Fibroblast of the aortic adventitia (primary cell): ENCODE measurements at places on chromosomes 3 and 15. TPM values are rescaled to one million over a fixed set of nuclear protein-coding genes. Genes with fewer than 3 reads are reported as not detected.

- no peak for DNase-seq
Observed at GRCh38 chr3:196772102-196772501, 32.4 kb downstream of the PAK2 start.

DNA sequence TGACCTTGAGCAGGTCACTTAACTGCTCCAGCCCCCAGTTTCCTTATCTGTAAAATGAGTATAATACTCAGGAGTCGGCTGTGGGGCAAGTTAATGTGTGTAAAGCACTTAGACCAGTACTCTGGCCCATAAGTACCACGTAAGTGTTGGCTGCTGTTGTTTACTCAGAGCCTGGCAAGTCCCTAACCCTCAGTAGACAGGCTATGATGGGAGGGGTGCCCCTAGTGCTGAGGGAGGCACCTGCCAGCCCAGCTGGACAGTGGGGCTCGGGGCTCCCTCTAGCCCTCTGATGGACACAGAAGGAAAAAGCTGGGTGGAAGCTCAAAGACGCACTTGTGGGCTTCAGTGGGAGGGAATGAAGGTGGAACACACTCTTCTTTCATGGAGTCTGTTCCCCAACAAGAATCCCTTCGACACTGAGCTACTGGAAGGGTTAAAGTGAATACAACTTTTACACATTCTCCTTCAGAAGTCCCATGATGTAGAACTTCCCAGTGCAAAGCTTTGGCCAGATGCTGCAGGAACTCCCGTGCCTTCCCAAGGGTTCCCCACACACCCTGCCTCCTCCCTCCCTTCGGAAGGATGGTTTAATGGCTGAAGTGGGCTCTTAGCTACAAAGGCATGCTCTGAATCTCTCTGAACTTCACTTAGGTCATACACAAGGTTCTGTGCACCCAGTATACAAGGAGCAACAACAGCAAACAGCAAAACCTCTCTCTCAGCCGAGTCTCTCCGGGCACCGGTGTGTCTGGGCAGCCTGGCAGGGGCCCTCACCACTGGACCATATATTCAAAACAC lies 25.4 kb downstream of the TMEM44 start:
- no peak for DNase-seq

DNA sequence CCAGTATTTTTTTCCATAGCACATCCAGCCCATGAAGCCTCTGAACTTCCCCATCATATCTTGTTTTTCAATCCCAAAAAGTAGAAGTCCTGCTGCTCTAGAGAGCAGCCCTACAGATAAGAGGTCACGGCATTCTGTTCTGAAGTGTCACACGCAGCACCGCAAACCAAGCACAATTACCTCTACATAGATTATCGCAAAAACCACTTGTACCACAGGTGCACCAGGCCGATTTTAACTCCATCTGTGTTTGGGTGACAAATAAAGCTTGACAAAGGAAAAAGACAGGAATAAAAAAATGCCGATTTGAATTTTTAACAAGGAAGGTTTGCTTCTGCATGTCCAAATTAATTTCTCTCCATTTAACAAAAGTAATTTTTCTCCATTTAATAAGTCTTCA lies 113.7 kb downstream of the MYO5A start:
- no peak for DNase-seq

SPSB4 gene
- not detected in 2 replicates for total RNA-seq

DNA sequence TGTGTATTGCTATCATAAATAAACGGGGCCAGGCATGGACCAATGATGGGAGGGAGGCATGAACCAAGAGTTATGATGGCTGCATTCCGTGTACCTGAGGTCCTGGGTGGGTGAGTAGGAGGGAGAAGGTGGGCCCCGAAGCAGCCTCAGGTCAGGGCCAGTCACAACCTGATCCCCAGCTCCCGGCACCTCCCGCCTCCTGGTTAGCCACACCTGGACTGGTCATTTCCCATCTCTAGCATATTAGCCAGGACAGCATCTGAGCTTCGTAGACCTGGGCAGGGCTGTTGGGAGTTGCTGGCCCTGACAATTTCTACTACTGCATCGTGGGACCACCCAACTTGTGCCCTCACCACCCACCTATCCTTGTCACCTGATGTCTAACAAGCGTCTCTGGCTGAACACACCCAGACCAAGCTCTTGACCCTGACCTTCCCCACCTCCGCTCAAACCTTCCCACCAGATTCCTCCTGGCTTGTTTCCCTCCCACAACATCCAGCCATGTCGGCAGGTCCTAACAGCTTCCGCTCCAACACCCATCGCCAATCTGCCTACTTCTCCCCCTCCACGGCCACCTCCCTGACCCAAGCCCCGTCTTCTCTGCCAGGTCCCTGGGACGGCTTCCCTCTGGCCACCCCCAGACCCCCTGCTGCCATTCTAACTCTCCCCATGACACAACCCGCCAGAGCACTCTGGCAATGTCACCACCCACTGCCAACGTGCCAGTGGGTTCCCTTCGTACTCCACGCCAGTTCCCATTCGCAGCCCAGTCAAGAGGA lies 133.8 kb upstream of the IQSEC1 start:
- no peak for DNase-seq

RBPMS2 gene
- total RNA-seq = 0.09 TPM in 1 of 2 replicates, not detected in the other

IL20RB gene
- total RNA-seq = 3.9 and 4.6 TPM in 2 replicates

CFAP100 gene
- not detected in 2 replicates for total RNA-seq

DNA sequence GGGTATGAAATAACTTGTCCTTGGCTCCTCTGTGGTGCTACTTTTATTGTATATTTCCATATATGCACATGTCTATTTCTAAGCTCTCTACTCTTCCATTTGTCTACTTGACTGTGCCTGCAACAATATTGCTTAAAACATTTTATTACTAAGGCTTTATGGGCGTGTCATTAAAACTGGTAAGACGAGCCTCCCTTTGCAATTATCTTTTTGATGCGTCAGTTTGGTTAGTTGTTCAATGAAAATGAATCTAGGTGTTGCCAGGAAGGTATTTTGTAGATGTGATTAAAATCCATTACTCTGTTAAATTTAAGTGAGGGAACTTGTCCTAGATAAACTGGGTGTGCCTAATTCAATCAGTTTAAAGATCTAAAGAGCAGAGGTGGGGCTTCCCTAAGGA lies 12.9 kb upstream of the TRA2B start:
- no peak for DNase-seq

DNA sequence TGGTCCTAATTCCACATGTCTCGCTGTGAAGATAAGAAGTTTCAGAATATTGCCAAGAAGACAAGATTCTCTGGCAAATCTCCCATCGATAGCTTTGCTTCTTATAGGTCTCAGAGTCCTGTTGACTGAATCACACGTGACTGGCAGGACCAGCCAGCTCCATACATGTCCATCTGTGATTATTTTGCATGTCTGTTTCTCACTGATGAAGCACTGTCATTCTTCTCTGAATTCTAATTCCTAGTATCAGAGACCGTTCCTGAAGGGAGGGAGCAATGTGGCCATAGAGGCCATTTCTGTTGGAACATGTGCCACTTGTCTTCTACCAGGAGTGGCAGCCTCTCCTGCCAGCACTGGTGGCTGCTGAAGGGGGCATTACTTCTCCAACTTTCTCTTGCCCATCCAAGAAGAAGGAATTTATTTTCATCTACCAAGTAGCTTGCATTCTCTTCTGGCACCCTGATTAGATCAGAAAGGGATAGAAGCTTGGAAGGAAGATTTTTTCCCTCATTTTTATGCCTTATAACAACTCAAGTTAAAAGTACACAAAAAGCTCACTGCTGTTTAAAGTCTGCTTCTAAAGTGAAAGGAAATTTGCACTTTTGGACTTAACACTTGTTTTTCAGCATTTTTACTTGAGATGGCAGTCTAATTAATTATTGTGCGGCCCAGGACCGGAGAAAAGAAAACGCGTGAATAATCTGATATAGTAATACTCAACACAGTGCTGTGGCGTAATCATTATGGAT lies 115.8 kb downstream of the IQCH start:
- peak; percentile 1 for DNase-seq

ALPK3 gene
- total RNA-seq = 0.18 and 0.65 TPM in 2 replicates

- DNase-seq = no peak
Observed at GRCh38 chr15:52105846-52106245, 6.7 kb downstream of the BCL2L10 start.

DNA sequence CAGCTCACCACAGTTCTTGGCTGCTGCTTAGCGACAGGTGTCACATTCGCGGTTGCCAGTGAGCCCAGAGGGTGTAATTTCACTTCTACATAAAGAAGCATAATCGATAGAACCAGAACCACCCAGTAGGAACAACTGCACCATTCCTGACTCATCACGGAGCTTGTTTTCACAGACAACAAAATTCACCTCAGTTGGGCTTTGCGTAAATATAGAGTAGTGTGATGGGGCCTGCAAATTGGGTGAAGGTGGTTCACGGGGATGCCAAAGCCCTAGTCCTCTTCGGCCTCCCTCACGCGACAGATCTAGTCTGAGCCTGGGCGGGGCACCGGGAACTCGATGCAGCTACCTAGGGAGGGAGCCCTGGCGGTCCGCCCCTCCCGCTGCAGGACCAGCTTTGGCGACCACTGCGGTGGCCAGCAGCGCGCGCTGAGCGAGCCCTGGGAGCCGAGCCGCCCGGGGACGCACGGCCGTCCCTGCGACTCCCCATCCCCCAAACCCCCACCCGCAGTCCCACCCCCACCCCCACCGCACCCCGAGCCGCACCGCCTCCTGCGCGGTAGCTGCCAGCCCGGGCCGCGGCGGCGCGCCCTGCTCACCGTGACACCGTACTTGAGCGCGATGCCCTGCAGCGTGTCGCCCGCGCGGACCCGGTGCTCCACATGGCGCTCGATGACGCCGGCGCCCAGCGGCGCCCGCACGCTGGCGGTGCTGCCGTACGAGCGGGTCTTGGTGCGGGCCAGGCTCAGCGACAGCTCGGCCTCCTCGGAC lies 519 bp downstream of the LYSMD2 start:
- no peak for DNase-seq

GRCh38 chr3:107598926-107599771 lies 76.4 kb downstream of the BBX start:
- DNase-seq = peak; percentile 60

GRCh38 chr15:96160800-96161199 lies 169.7 kb upstream of the NR2F2 start:
- no peak for DNase-seq

GRCh38 chr3:49900491-49901153 lies 3.1 kb downstream of the MST1R start:
- DNase-seq = peak; percentile 25

DNA sequence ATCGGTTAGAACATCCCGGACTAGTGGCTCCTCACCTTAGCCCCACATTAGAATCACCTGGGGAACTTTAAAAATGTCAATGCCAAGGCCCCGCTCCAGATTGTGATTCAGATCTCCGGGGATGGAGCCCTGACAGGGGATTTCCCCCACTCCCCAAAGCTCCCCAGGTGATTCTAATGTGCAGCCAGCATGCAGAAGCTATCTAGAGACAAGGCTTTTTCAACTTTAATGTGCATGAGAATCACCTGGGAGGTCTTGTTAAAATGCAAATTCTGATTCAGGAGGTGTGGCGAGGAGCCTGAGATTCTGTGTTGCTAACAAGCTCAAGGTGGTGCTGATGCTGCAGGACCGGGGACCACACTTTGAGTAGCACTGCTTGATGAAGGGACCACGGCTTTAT lies 156.7 kb downstream of the RAB11A start:
- DNase-seq = no peak

DNA sequence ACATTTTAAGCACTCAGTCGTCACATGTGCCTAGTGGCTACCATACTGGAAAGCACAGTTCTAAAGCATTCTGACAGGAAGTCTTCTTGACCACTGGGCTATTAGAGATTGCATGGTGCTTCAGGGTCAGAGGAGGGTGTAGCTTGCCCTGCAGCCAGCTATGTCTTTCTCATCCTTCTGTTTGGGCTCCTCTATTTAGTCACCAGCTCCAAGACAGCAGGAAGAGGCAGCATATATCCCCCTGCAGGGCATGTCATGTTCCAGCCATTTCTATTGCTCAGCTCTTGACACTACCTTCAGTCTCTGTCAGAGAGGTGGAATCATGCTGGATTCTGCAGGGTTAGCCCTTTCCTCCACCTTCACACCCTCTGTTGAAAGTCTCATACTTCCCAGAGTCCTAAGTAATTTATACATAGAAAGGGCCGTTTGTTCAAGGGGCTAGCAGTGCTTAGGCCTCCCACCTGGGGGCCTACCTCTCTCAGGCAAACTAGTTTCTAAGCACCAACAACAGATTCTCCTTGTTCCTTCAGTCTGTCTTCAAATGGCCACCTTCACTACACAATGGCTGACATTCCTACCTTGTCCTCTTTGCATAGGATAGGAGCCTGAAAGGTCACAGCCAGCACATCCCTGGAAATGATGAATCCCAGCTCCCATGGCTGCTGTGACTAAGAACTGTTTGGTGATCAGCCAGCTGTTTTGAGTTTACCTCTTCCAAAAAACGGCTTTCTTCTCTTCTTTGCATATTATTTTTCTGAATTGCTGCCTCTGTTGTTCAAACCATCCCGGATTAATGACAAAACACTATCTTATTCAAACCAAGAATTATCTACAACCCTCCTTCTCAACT lies 115.7 kb upstream of the BFSP2 start:
- DNase-seq = no peak

IL17RE gene
- 1.5 and 3.1 TPM in 2 replicates for total RNA-seq

TEX9 gene
- 8.3 and 12.5 TPM in 2 replicates for total RNA-seq

DNA sequence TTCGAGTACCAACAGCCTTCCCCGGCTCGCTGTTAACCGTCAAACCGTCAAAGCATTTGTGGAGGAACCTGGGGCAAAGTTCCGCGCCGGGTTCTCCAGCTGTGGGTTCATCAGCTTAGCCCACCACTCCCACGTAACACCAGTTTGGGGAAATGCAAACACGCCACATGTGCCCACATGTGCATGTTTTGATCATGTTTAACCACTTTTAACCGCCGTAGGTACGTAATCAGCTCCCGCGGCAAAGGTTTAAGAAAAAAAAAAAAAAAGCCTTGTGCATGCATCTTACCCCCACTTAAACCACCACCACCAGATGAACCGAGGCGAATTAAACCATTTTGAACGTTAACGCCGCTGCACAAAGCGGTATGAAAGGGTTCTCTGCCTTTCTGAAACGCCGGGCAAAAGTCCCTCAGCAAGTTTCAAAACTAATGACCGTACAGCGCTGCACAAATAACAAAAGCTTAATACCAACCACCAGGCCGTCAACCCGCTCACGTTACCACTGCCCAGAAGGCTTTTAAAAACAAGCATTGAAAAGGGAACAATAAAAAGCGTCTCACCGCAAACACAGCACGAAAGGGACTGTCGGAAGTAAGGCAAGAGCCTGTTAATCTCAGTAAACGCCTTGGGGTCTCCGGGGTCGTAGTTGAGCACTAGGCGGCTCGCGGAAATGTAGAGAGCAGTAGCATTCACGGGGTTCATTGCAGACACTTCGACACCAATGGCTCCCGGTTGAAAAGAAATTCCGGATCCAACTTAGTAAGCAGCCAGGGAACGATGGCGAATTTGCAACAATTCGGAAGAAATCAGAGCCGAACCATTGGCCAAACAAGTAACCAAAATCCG lies 1.5 kb downstream of the MSL2 start:
- DNase-seq = peak; percentile 38

SAMMSON gene
- total RNA-seq = not detected in 2 replicates
